ENCODE measurements at places on chromosomes 13 and 19.

DNA sequence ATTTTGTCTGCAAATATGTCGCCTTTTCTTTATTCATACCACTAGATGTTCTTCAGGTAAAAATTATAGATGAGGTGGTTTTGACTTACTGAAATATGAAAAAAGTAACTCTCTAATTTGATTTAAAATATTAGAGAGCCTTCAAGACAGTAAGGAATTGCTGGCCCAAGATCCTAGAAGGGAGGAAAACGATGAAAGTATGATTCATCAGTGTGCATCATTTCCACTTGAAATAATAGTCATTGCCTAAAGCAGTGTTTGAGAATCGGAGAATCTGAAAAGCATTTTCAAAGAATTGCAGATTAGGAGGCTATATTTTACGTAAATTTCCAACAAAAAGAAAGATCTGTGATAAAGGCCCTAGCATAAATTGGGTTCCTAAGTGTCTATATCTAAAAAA is 1707.9 kb upstream of the PRR20A start:
- DNase-seq = no peak

GRCh38 chr13:24223341-24224231 is 63.1 kb downstream of the SPATA13 start:
- DNase-seq = no peak

GRCh38 chr13:32822771-32823170 is 193.5 kb upstream of the KL start:
- no peak for DNase-seq

DNA sequence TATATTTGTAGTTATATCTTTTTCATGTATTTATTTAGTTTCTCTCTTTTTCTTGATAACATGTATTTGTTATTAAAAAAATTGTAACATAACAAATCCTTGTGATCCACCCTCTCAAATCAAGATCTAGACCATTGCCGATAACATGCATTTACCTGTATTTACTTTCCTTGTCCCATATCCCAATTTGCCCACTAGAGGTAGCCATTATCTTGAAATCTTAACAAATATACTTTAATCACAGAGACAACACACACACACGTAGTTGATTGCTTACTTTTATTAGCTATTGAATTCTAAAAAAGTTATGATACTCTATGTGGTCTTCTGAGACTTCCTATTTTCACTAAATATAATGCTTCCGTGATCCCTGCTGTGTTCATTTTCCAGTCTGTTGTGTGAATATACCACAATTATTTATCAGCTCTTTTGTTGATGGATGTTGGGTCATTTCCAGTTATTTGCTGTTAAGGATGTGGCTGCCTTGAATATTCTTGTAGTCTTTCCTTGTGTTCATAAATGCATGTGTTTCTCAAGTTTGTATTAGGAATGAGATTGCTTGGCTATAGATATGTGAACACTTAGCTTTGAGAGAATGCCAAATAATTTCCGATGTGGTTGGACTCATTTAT is 31.3 kb upstream of the ZMYM2 start:
- DNase-seq = peak; percentile 11

- no peak for DNase-seq
These were observed 43.1 kb downstream of the SUGP2 start for GRCh38 chr19:18990128-18990708.

- no peak for DNase-seq
These were observed 1531.1 kb upstream of the MIR17HG start for GRCh38 chr13:89816404-89816803.

DNA sequence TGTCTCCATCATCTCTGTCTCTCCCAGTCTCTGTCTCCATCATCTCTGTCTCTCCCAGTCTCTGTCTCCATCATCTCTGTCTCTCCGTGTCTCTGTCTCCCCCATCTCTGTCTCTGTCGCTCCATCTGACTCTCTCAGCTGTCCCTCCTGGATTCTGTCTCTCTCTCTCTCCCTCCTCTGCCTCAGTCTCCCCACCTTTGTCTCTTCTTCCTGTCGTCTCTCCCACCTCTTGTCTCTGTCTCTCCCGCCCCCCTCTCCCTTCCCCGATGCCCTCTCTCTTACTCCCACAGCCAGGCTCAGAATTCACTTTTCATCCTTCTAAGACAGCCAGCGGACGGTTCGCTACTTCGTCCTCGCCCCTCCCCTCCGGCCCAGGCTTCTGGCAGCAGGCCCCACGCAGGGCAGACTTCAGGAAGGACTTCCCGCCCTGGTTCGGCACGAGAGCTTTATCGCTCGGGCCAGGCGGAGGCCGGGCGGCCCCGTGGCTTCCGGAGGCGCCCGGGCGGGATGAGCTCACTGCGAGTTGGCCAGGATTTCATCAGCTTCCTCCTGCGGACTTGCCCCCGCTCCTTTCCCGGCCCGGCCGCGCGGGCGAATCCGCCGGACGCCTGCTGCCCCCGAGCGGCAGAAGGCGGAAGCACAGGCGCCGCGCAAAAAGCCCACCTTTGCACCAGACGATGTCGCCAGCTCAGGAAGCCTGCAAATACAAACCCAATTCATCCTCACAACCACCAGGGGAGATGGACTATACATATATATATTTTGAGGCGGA is 12.4 kb upstream of the CCDC9 start:
- DNase-seq = peak; percentile 82

- DNase-seq = peak; percentile 31
These were observed 4.2 kb downstream of the ZNF506 start for GRCh38 chr19:19817357-19817756.

- no peak for DNase-seq
These were observed 471.5 kb downstream of the FGF14 start for GRCh38 chr13:101930331-101930730.

DNA sequence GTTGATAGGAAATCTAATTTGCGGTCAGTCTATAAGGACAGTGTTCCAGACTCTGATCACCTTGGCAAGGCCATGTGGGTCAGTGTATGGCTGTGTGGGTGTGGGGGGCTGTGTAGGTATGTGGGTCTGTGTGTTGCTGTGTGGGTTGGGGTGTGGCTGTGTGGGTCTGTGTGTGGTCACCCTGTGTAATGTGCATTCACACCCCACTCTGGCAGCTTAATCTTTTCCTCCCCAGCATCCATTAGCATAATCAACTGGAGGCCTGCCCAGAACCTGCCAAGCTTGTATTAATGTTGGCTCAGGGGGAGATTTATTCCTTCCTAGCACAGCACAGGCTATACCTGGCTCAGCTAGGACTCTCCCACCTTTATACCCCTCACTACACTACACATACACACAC is 203.2 kb downstream of the TUBA3C start:
- DNase-seq = no peak

- DNase-seq = no peak
These were observed 403.3 kb downstream of the COG6 start for GRCh38 chr13:40058757-40059236.

- no peak for DNase-seq
These were observed 2.7 kb downstream of the KL start for GRCh38 chr13:33018886-33019285.

GRCh38 chr19:4264812-4265211 is 14.3 kb upstream of the SHD start:
- DNase-seq = no peak

DNA sequence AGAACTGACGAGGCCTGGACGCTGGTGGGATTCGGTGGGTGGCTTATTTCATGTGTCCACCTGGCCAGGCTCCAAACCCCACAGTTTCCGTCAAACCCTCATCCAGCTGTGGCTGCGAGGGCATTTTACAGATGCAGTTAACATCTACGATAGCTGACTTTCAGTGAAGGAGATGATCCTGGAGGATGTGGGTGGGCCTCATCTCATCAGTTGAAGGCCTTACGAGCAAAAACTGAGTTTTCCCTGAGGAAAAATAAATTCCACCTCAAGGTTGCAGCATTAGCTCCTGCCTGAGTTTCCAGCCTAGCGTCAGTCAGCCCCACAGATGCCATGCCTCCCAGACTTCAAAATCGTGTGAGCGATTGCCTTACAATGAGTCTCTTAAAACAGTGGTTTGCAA is 111.1 kb upstream of the PEG3 start:
- DNase-seq = no peak

DNA sequence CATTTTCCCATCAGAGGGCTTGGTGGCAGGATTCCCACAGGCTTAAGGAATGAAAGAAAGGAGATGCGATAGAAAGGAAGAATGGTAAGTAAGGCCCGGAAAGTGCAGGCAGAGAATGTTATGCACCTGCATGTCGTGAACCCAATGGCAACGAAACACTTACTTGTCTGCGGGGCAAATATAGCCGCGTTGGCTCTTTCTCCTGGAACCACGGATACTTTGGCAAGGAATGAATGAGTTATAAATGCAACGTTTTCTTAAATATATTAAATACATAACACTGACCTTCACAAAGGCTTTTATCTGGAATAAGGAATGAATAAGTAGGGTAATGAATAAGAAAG is 192.1 kb downstream of the KATNAL1 start:
- no peak for DNase-seq

- DNase-seq = no peak
These were observed 18.6 kb upstream of the POSTN start for GRCh38 chr13:37617173-37617572.

GRCh38 chr13:85223883-85224656 is 575.1 kb downstream of the SLITRK6 start:
- no peak for DNase-seq

- no peak for DNase-seq
These were observed 27.5 kb downstream of the RASA3 start for GRCh38 chr13:114104655-114105520.

DNA sequence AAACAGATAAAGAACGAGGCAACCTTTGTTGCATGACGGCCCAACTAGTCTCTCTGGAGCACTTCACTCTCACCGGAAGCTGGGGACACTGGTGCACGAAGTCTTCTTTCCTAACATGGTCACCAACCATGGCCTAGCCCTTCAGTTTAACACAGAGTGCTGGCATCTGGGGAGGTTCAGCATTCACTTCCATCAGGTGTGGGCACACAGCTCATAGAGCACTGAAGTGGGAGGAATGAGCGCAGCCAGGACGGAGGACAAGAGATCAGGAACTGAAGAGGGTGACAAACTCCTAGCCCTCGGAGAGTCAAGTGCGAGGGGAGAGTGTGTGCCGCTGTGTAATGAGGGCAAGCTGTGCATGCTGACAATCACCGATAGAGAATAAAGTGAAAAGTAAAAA is 92.4 kb downstream of the CDADC1 start:
- DNase-seq = no peak

DNA sequence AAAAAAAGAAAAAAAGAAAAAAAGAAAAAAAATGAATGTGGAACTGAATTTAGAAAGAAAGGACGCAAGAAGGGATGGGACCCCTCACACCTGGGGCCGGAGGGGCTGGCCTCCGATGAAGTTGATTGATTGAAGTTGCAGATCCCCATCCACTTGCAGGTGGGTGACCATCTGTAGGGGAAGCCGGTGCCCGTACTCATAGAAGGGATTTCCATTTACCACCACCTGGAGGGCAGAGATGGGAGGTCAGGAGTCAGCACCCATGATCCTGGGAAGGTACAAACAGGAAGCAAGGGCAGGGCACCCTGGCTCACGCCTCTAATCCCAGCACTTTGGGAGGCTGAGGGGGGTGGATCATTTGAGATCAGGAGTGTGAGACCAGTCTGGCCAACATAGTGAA is 6.4 kb downstream of the LGALS4 start:
- no peak for DNase-seq

- DNase-seq = peak; percentile 40
These were observed 8.9 kb downstream of the ISYNA1 start for GRCh38 chr19:18428787-18429674.

- no peak for DNase-seq
These were observed 33.1 kb downstream of the RGCC start for GRCh38 chr13:41490371-41491015.

DNA sequence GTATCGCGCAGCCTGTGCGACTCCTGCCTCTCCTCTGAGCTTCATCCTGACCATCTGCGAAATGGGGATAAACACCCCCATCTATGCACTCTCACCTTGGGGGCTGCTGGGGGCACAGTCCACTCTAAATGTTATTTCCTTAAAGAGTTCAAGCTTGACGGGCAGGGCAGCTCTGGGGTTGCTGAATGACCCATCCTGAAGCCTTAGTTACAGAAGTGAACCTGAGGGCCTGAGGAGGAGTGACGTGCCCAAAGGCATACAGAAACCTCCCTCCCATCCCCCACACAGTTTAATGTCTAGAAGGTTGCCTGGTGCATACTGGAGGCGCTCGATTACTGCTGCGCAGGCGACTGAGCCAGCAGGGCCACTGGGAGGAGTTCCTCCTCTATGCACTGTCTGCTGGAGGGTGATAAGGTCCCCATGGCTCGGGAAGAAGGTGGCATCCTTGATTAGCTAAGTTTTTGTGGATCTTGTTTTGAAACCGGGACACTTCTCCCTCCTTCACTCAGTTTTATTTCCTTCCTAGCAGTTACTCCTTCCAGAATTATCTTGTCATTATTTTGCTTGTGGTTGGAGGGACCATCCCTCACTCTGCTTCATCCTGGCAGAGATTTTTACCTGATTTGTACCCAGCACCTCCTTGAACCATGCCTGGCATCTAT is 572 bp upstream of the FKBP8 start:
- DNase-seq = no peak
